ENCODE measurements at places on chromosomes 6 and 20. TPM values are rescaled to one million over a fixed set of nuclear protein-coding genes. Genes with fewer than 3 reads are reported as not detected.

DNA sequence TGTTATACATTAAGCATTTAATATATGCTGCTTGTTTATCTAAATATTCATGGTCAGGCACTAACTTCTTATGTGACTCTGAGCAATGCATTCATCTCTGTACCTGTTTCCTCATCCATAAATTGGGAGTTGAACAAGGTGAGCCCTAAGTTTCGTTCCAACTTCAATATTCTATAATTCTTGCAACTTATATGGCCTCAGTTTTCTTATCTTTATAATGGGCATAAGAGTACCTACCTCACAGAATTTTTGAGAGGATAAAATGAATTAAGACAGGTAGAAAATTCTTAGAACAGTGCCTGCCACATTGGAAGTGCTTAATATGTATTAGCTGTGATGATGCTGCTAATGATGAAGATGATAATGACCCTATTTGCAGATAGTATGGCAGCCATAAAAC is 11.8 kb upstream of the HIVEP2 start:
- no peak for DNase-seq

DNA sequence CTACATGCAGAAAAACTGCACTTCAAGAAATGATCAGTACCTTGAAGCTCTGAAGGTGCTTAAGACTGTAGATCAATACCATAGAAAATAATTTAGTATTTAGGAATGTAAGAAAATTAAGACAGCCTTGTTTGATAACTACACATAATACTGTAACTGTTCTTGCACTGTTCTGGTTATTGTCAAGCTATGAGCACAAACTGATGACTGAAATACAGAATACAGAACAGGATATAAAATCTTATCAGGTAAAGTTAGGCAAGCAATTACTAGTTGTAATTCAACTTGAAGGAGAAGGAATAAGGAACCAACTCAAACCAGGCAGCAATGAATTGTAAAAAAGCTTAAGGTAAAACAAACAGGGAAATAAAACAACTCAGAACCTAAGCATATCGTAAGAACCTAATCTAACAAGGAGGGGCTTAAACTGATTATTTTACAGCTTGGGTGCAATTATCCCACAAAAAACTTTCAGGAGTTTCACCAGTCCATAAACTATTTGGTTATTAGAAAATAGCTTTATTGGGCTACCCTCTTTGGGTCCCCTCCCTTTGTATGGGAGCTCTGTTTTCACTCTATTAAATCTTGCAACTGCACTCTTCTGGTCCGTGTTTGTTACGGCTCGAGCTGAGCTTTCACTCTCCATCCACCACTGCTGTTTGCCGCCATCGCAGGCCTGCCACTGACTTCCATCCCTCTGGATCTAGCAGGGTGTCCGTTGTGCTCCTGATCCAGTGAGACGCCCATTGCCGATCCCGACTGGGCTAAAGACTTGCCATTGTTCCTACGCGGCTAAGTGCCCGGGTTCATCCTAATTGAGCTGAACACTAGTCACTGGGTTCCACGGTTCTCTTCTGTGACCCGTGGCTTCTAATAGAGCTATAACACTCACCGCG is 97.7 kb downstream of the ATG5 start:
- peak; percentile 23 for DNase-seq

Gene TSHZ2
- polyA plus RNA-seq, result 10.7 TPM

DNA sequence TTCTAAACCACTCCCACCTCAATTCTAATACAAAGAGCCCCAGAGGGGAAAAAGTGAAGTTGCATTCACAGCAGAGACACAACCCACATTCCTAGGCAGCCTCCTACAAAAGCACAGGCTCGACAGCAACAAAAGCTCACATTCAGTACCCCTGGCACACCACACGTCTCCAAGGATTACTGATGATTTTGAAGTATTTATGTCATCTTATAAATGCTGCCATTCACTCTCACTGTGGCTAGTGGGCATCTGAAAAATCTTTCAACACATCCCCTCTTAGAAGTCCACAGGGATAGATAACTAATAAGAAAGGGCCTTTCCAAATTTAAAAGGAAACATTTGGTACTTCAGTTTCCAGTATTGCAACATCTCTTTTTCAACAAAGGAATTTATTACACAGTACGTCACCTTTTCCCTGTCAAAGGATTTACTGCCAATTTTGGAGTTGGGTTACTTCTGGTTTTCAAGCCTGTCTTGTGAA is 146.7 kb downstream of the TASP1 start:
- no peak for DNase-seq

- no peak for DNase-seq
Measured at GRCh38 chr6:108254433-108255410, 6.1 kb downstream of the SNX3 start.

GRCh38 chr6:71299541-71300470 is 11.2 kb downstream of the OGFRL1 start:
- DNase-seq, result no peak

Gene NKAPL
- polyA plus RNA-seq, result 0.90 TPM

DNA sequence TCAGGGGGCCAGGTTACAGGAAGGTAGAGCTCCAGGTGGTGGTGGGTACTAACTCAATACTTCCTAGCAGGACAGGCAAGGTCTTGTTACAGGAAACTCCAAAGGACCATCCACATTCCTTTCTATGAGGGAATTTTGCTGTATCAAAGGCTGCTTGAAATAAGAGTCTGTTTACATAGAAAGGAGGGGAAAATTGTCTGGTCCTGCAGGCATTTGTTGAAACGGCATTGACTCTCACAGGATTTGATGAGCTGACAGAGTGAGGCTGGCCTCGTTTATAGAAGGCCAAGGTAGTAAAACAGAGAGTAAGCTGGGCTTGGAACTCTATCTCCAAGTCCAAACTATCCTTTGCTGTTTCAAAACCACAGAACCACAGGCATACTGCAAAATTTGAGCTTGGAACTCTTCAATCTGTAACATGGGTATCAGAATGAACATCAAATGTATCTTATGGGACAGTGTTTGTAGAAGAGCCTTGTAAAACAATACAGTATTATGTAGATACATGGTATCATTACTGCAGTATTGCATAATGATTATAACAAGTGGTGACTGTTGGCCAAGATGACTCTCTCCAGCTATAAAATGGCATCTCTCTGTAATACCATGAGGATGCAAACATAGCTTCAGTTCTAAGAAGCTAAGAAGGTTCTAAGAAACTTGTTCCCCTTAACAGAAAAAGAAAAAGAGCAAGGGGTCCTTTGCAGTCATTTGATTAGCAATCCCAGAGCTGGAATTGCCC is 61.5 kb downstream of the TRAM2 start:
- no peak for DNase-seq

- DNase-seq, result no peak
Measured at GRCh38 chr6:105459049-105459448, 56.2 kb upstream of the PREP start.

DNA sequence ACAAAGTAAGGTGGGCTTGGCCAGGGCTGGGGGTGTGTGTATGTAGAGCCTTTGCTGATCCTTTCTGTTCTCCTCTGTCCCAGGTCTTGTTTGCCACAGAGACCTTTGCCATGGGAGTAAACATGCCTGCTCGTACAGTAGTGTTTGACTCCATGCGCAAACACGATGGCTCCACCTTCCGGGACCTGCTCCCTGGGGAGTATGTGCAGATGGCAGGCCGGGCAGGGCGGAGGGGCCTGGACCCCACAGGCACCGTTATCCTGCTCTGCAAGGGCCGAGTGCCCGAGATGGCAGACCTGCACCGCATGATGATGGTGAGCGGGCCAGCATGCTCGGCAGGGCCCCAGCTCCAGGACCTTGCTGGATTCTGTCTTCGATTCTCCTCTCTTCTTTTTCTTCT is 6.2 kb downstream of the DXO start:
- DNase-seq, result no peak

GRCh38 chr6:169170583-169170955 is 83.1 kb downstream of the THBS2 start:
- no peak for DNase-seq

DNA sequence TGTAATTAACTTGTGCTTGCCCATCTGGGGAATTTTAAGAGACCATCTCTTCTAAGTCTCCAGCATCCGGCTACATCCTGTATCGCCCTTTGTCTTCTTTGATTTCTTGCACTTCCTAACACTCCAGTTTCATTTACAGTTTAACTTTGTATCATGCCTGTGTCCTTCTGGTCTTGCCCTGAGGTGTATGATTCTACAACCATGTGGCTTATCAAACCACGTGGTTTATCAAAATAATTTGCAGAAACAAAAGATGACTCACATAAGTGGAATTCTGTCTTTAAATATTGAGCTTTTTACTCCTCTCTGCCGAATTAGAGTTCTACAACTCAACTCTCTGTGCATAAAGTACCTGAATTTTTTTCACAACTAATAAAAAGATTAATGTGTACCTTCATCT is 580.7 kb downstream of the KIF16B start:
- no peak for DNase-seq

DNA sequence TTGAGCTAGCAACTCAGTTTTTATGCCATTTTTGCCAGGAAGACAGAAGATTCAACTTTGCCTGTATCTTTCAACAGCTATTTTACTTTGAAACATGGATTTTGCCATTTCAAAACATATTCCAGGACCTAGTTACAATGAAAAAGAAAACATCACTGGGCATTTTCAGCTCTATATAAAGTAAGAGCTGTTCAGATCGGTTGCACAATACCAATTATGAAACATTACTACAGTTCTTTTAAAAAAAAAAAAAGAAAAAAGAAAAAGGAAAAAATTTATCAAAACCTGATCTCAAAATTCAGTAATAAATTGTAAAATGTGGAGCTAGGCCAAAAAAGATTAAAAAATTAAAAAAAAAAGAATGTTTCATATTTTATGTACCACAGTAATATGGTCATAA is 15.6 kb downstream of the BCLAF1 start:
- no peak for DNase-seq

Gene PTGIS
- 13.5 TPM for polyA plus RNA-seq

GRCh38 chr6:124524491-124525200 is 437.6 kb upstream of the RNF217 start:
- DNase-seq, result no peak

- DNase-seq, result no peak
Measured at GRCh38 chr6:6616656-6617055, 28.1 kb downstream of the LY86 start.

Gene CNBD2
- polyA plus RNA-seq, result 5.5 TPM

DNA sequence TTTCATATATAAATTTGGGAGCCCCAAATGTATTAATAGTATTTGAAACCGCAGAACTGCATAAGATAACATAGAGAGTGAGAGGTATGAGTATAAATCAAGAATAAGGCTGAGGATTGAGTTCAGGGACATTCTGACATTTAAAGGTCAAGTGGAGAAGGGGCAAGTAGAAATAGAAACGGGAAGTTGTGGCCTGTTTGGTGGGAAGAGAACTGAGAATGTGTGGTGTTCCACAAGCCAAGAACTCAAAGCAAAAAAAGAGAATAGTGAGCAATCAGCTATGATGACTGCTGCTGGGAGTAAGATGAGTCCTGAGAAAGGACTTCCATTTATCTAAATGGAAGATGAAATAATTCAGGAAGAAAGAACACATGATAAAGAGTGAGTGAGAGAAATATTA is 418.4 kb downstream of the CD109 start:
- DNase-seq, result no peak

- no peak for DNase-seq
Measured at GRCh38 chr6:13615792-13616120, 621 bp downstream of the NOL7 start.

DNA sequence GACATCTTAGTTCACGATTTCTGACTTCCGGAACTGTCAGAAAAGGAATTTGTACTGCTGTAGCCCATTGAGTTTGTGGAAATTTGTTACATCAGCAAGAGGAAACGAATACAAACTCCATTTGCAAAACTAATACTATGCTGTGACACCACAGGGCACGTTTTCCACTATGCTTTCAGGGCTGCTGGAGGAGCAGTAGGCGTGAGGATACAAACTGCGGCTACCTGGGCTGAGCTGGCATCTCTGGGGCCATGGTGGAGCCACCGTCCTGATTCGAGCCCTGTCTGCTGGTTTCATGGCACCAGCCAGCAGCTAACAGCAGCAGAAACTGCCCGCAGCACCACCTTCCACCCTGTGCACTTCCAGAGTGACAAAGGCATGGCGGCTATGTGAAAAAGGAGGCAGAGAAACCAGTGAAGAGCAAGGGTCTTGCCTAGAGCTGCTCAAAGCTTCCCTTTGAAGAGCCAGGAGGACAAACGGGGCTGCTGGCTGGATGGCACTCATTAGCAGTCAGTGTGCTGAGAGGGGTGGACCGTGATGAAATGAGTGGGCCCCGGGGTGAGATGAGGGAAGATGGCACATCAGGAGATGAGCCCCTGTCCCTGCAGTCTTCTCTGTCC is 58.9 kb upstream of the STX16 start:
- no peak for DNase-seq

- no peak for DNase-seq
Measured at GRCh38 chr20:11140359-11140758, 466.6 kb upstream of the JAG1 start.

GRCh38 chr20:22453244-22454080 is 130.9 kb downstream of the FOXA2 start:
- peak; percentile 54 for DNase-seq

GRCh38 chr6:133854364-133855275 is 34.3 kb upstream of the TCF21 start:
- peak; percentile 44 for DNase-seq

Gene ELOVL4
- 3.3 TPM for polyA plus RNA-seq

DNA sequence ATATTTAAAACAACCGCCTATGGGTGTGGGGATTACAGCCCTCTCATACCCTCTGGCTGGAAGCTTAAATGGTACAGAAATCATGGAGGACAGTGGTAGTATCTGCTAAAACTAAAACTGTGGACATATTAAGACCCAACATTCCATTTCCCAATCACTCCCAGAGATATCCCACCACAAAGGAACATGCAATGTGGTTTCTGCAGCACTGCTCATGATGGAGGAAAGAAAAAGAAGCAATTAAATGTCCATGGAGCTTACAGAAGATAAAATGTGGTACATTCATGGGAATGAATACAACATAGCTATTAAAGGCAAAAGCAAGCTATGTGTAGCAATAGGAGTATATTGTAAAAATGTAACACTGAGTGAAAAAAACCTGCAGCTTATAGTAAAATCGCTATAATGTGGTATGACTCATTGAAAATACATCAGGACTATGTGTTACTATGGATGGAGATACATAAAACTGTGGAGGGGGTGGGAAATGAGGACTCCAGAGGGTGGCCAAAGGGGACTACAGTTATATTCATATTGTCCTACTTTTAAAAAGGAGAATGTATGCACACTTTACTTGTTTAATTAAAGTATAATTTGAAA is 22.9 kb upstream of the NNAT start:
- no peak for DNase-seq

DNA sequence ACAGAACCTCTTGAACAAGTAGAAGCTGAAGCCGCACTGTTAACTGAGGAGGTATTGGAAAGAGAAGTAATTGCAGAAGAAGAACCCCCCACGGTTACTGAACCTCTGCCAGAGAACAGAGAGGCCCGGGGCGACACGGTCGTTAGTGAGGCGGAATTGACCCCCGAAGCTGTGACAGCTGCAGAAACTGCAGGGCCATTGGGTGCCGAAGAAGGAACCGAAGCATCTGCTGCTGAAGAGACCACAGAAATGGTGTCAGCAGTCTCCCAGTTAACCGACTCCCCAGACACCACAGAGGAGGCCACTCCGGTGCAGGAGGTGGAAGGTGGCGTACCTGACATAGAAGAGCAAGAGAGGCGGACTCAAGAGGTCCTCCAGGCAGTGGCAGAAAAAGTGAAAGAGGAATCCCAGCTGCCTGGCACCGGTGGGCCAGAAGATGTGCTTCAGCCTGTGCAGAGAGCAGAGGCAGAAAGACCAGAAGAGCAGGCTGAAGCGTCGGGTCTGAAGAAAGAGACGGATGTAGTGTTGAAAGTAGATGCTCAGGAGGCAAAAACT is 40.1 kb downstream of the ZBTB2 start:
- no peak for DNase-seq

Measured in large intestine (tissue), 12 donors.